Adrenal gland (tissue), 19 donors: ENCODE measurements at places on chromosomes 13 and 19.

- no peak for DNase-seq
Measured at GRCh38 chr13:45416516-45417128, 1.6 kb downstream of the SLC25A30 start.

DNA sequence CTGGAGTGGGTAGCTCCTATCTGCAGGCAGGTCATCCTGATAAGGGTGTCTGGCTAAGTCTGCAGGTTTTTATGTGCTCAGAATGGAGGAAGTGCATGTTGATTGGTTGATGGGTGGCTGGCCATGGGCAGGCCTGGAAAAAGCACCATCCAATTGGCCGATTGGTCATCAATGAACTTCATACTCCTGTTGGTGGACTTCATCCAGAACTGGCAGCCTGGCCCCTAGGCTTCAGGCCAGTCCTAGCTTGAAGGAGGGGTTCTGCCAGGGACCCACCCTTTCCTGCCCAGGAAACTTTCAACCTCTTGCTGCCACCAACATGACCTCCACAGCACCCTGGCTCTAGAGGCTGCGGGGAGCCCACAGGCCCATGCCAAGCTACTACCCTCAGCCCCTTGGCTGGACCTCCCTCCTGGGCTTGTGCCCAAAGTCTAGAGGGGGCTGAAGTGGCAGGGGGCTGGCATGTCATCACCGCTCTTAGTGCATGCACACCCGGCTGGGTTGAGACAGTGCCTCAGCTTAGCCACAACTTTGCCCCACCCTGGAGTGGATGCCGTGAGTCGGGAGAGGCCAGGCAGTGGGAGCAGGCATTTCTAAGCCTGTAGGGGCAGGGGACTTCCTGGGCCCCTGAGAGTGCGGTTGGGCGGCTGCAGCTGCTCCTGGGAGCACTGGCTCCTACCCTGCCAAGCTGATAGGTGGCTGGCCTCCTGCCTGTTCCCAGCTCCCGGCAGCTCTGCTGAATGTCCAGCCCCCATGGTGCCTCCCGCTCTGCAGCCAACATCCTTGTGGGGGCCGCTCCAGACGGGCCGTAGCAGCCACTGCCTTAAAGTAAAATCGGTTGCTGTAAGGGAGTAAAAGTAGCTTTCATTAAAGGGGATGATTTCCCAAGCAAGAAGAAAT is 13.2 kb downstream of the DNAJC15 start:
- no peak for DNase-seq

- DNase-seq, result no peak
Measured at GRCh38 chr13:26541678-26542568, 15.6 kb upstream of the WASF3 start.

DNA sequence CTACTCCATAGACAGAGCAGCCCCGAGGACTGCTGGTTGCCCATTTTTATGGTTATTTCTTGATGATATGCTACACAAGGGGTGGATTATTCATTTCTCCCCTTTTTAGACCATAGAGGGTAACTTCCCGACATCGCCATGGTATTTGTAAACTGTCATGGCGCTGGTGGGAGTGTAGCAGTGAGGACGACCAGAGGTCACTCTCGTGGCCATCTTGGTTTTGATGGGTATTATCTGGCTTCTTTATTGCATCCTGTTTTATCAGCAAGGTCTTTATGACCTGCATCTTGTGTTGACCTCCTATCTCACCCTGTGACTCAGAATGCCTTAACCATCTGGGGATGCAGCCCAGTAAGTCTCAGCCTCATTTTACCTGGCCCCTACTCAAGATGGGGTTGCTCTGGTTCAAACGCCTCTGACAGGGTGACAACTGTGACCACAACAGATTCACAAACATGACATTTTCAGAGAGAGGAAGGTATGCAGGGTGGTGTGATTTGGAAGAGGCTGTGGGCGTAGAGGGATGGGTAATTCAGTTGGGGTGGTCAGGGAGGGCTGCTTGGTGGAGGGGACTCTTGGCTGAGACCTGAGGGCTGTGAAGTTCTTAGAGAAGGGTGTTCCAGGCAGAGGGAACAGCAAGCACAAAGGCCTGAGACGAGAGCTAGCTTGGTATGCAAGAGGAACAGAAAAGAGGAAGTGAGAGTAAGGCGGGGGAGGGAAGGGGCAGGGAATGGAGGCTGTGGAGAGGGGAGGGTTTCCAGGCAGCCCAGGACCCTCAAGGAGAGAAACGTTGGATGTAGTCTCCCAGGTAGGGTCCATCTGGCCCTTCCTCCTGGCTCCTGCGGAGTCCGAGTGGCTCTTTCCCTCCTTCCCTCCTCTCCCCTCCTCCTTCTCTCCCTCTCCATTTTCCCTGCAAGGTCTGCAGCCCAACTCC is 23.5 kb downstream of the FAM187B start:
- DNase-seq, result peak; percentile 31

GRCh38 chr19:19207637-19208572 is 3.9 kb upstream of the NCAN start:
- DNase-seq, result no peak

- no peak for DNase-seq
Measured at GRCh38 chr13:107043021-107043956, 475.4 kb upstream of the ARGLU1 start.

GRCh38 chr13:76861859-76862258 is 24.3 kb downstream of the KCTD12 start:
- DNase-seq, result no peak

DNA sequence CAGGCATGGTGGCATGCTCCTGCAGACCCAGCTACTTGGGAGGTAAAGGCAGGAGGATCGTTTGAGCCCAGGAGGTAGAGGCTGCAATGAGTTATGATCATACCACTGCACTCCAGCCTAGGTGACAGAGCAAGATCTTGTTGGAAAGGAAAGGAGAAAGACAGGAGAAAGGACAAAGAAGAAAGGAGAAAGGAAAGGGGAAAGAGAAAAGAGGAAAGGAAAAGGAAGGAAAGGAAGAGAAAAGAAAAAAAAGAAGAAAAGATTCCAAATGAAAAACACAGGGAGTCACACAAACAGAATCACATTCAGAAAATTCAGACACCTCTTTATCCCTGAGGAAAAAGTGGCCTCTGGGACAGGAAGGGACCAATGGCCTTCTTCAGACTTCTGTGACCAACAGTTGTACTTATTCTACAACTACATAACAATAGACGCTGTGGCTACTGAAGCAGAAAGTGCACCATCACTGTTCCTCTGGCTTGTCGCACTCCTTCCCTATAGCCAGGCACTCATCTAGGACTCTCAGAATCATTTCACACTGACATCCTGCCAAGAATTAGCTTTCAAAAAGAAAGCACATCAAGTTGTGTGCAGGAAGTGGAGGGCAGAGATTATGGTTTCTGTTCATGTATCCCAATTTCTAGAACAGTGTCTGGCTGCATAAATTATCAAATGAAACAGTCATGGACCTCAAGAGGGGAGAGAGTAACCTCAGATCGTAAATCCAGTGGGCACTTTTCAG is 5.9 kb downstream of the MTMR6 start:
- no peak for DNase-seq

DNA sequence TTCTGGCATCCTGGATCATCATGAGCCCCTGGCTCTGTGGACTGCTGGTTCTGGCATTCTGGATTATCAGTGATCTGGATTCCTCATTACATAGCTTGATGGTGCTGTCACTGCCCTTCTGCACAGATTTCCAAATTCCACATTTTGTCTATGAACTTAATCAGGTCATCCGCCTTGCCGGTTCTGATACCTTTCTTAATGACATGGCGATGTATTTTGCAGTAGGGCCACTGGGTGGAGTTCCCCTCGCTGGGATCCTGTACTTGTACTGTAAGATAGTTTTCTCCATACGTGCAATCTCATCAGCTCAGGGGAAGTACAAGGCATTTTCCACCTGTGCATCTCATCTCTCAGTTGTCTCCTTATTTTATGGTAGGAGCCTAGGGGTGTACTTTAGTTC is 24.4 kb upstream of the OR7C2 start:
- DNase-seq, result no peak

DNA sequence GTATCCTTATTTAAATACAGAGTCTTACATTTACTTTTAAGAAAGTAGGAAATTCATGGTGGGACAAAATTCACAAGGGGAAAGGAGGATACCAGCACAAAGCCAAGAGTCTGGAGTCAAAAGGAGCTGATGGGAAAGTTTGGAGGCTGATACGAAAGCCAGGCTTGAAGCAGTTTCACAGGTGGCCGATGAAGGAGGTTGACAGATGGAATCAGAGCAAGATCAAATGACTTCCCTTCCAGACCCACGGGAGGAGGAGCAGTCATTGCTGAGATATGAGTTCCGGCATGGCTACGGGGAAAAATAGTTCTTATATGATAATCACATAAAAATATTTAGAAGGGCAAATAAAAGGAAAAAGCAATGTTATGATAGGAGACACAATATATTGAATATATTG is 65.0 kb downstream of the DGKH start:
- no peak for DNase-seq

- DNase-seq, result no peak
Measured at GRCh38 chr19:42327381-42327780, 1.9 kb downstream of the MEGF8 start.

DNA sequence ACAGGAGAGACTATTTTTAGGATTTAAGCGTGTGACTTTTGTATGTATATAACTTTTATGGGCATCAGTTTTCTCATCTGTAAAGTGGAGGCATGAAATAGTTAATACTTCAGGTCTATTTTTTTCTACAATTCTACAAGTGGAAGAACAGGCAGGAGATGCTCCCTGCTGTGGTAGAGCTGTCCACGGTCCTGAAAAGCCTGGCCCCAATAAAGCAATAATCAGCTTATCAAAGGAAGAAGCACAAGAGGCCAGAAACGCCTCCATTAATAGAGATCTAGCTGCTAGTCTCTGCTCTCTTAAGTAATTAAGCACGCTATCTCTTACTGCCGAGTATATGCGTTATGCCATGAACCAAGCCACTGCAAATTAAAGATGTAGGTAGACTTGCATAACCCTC is 28.0 kb upstream of the WASF3 start:
- peak; percentile 70 for DNase-seq

DNA sequence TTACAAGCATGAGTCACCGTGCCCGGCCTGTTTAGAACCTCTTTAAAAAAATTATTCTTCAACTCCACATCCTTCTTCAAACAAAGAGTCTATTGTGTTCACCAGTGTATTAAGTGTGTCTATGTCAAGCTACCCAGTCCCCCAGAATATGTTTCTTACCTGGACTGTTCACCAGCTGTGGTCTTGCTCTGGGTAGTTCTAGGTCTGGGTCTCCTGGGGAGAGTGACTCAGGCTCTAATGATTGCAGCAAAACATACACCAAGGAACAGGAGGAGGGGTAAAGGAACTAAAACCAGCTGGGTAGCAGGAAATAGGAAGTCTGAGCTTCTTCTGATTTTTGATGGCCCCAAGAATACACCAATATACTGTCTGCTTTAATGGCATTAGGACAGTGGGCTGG is at the start of gene FPR1:
FPR1 (minus strand) TSS at position 224 of the 400 bp plus-strand sequence. CDS start 4,884 bp downstream, outside the sequence.
- no peak for DNase-seq

DNA sequence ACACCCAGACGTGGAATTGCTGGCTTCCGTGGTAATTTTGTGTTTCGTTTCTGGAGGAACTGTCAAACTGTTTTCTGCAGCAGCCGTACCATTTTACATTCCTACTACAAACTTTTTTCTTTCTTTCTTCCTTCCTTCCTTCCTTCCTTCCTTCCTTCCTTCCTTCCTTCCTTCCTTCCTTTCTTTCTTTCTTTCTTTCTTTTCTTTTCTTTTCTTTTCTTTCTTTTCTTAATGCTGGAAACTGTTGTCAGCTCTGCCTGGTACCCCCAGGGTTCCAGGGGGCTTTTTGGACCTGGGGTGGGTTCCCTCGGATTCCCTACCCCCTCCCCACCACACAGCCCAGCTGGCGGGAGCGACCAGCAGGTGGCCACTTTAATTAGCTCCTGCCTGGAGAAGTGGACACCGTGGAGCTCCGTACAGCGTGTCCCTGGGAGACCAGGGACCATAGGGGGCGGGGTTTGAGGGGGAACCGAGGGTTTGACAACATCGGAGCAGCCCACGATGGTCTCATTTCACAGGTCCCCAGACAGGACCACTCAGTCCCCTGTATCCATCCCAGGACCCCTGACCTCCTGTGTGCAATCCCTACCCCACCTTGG is 24.4 kb downstream of the CELF5 start:
- DNase-seq, result no peak

GRCh38 chr13:46947425-46948191 is 50.8 kb upstream of the HTR2A start:
- DNase-seq, result no peak

DNA sequence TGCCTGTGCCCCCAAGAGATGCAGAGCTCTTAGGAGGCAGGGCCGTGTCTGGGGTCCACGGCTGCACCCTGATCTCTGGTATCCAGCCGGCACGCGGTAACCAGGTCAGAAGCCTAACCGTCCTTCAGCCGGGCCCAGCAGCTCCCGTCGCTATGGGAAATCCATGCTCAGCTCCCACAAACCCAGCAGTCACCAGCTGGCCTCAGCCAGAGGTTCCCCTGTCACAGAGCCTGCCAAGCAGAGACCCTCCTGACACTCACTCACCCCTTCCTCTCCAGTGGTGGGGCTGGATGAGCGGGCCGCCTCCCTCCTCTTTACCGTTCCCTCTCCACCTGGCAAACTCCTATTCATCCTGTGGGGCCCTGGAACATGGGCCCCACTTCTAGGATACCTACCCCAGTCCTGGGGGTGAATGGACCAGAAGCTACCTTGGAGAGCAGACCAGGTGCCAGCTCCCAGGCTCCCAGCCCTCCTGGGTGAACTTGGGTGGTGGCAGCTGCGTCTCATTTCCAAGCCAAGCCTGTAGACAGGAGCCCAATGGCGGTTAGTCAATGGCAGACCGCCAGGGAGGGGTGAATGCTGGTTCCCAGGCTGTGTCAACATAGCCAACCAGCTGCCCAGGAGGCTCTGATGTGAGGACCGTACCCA is 21.4 kb upstream of the TCF3 start:
- DNase-seq, result no peak

DNA sequence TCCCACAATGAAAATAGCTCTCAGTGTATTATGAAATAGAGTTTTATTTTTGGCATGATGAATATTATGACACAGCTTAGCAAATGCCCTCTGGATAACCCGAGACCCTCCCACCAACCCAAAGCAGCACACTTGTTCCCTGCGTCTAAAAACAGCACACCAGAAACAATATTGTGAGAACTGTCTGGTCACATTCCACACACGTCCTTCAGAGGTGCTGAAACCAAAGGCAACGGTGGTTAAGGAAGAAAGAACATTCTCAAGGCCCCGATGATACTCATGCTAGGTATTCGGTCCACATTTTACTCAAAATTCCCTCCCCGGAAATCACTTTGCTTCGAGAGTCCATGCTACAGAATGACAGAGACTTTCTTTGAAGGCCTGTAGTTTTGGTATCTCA is 156.7 kb downstream of the SLC7A1 start:
- DNase-seq, result no peak

GRCh38 chr13:98475522-98475921 is 101.4 kb downstream of the STK24 start:
- DNase-seq, result peak; percentile 31

GRCh38 chr13:69243366-69243765 is 864.3 kb upstream of the ATXN8OS start:
- DNase-seq, result no peak
